ENCODE measurements at places on chromosomes 2 and 18.

- DNase-seq = no peak
Measured at GRCh38 chr2:218091746-218092145, 22.7 kb downstream of the RUFY4 start.

DNA sequence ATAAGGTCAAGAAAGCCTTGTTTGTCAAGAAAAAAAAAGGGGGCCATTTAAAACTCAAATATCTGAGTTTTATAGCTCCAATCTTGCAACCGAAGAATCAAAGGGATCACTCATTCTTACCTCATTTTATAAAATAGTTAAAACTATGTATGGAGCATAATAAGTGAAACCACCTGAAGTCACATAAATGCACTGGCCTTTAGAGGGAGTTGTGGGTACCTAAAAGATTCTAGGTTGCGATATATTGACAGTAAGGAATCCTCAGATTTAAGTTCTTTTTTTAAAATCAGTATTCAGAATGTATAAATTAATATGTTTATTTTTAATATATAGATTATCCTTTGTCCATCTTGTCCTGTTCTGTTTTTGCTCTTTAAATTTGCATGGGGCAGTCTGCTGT, 3.4 kb downstream of the ARHGAP28 start:
- DNase-seq = no peak

- no peak for DNase-seq
Measured at GRCh38 chr2:80380736-80381135, 76.2 kb upstream of the LRRTM1 start.

DNA sequence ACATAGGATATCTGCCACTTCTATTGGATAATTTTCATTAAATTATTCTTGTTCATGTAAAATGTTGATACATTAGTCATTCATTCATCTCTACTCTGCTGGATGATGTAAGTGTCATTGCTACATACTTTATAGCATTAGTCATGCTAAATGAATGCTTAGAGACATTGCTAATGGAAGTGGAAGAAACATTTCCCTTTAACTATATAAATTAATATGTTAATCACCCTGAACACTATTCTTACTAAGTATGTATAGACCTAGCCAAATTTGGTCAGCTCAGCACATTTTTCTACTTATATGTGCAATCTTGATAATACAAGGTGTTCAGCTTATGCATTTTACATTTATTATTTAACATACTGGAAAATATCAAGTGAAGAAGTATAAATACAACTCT, 160.2 kb downstream of the DPP4 start:
- no peak for DNase-seq

DNA sequence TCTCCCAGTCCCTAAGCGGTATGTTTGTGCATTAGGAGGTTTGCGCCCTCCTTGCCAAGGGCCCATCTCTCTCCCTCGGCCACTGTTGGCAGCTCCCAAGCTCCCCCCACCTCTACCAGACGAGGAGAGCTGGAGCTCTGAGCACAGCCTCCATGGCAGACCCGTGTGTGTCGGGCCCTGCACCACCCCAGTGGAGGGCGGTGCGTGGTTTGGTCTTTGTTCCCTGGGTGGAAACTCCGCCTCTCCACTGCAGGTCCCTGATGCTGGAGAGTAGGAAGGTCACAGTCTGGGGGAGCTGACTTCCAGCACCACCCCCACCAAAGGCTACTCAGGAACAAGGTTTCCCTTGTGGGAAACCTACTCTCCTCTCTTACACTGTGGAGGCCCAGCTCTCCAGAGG, 162.6 kb upstream of the FHL2 start:
- no peak for DNase-seq

DNA sequence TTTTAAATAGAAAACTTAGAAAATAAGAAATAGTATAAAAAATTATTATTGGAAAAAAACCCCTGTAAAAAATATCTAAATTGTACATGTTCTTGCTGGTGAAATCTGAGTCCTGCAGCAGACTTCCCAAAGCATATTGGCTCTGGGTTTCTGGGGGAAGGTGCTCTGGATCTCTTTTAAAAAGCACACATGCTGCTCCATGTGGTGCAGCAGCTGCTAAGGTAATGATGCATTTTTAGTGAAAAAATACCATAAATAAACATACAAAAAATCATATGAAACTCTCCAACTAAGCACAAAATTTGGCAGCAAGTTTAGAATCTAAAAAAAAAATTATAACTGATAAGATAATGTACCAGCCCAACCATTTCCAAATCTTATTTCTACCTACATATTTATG, 216.5 kb downstream of the GPD2 start:
- DNase-seq = no peak

DNA sequence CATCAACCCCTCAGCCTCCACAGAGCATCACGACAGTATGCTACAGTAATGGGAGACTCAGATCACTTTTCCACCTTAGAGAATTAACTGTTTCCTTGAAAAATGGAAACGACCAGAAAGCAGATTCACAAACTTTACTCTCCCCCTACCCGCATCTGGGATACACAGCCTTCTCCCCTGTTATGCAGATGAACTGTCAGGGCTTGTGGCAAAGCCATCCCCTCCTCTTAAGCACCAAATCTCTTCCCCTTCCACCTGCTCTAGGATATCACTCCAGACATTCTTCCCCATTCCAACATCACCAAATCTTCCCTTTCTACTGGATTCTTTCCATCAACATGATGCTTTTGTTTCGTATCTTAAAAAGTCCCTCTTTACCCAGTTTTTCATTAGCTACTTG, 26.4 kb downstream of the NEB start:
- DNase-seq = no peak
